Left ventricle myocardium inferior (tissue), 1 donor: ENCODE measurements at places on chromosomes 4 and X.

DNA sequence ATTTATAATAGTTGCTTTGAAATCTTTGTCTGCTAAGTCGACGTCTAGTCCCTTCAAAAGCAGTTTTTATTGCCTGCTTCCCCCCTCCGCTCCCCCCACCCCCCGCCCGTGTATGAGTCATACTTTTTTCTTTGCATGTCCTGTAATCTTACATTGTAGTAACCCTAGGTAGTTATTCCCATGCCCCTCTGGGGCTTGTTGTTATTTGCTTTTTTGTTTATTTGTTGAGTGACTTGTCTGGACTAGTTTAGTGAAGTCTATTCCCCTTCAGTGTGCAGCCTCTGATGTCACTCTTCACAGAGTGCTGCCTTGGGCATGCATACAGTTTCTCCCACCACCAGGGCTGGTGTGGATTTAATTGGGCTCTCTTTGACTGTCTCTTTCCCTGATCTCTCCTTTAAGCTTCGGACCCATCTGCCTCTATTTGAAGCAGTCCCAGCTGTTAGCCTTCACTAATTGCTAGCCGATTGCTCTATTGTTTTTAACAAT lies 86.2 kb downstream of the PPEF1 start:
- DNase-seq, result no peak

GRCh38 chr4:47413521-47413920 lies 50.0 kb downstream of the COMMD8 start:
- DNase-seq, result no peak

DNA sequence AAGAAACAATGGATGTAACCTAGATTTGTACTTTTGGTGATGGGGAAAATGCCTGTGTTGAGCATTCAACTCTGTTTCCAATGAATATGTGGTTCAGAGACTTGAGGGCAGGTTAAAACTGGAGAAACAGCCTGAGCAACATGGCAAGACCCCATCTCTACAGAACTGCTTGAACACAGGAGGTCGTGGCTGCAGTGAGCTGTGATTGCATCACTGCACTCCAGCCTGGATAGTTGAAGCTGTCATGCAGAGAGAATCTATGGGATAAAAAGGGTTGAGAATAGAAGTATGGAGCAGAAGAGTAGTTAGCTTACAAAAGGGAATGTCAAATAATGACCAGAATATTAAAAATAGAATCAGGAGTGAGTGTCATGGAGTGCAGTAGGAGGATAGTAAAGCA lies 134.8 kb upstream of the PDE5A start:
- DNase-seq, result no peak

GRCh38 chr4:161919442-161920220 lies 244.2 kb downstream of the FSTL5 start:
- DNase-seq, result no peak
